HCEC 1CT (cell line): ENCODE measurements at places on chromosomes 7 and 10.

GRCh38 chr10:44961230-44961571 lies 1.6 kb downstream of the RASSF4 start:
- DNase-seq, result no peak

DNA sequence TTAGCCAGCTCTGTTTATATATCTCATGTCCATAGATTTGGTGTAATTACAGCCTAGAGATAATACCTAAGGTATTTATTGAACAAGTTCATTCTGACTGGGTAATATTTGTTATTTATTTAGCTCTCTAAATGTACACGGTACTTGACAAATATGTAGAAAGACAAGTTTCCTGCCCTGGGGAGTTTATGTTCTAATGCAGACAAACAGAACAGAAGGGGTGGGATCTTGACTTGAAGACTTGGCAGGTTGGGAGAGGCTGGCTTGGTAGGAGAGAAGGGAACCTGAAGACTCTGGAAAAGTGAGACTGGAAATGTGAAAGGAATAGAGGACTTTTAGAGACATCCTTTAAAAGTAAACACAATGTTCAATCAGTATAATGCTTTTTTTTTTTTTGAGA lies 97.7 kb upstream of the CDK6 start:
- no peak for DNase-seq

DNA sequence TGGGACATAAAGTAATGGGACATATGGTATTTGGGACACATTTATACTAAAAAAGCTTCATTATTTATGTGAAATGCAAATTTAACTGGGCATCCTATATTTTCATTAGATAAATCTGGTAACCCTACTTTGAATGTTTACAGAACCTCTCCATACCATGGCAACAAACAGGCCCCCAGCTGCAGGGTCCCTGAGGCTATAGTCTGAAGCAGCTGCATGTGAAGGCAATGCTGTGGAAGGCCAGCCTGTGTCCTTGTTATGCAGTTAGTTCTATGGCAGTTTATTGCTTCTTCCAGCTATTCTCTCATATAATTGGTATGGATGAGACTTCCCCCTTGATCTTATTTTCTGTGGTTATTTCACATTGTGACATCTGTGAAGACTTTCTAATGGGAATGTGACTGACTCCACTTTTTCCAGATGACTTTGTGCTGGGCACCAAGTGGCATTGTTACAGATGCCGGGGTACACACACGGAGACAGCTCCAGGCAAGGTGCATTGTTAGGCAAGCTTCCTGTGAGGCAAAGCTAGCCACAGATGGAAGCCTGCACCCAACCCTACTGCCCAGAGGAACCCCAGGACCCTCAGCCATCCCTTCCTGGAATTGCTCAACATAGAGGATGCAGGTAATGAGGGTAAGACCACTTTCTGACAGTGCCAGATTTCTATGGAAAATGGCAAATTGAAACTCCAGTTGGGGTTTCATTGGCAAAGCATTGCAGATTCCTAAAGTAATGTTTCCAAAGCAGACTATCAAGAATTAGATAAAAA lies 49.5 kb upstream of the ADAM12 start:
- DNase-seq, result no peak

DNA sequence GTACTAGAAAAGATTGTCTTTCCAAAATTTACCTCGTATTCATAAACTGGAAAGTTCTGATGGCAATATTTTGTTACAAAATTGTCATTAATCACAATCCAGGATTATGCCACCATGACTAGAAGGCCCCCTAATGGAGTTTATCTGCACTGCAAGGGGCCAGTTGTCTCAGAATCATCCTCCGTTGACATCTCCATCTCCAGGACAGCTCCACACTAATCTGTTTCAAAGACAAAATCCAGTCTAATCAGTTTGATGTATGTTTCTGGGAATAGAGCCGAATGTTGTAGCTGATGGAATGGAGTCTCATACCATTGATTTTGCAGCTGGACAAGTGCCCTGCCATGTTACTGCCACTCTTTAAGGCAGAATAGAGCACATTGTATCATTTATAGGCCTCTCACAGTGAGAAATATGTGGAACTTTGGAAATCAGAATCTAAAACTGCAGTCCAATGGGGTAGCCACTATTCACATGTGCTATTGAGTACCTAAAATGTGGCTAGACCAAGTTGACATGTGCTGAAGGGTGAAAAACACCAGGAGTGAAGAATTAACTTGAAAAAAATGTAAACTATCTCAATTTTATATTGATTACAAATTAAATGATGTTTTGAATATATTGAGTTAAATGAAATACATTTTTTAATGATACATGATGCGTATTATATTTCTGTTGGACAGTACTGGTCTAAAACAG lies 38.3 kb upstream of the TOMM7 start:
- DNase-seq, result no peak

GRCh38 chr10:101935431-101935830 lies 91.8 kb upstream of the KCNIP2 start:
- no peak for DNase-seq

DNA sequence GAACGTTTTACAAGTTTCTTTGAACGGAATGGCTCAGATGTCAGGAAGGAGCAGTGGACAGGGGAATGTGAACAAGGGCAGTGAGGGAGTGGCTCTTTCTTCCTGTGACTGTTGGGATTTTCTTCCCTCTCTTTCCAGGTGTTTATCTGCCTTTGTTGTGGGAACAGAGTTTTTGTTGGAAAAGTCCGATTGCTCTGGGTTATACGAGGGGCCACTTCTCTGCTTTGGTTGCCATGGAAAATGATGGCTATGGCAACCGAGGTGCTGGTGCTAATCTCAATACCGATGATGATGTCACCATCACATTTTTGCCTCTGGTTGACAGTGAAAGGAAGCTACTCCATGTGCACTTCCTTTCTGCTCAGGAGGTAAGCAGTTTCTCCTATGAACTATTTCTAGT lies 41.4 kb downstream of the ZRANB1 start:
- no peak for DNase-seq

- DNase-seq, result no peak
Observed at GRCh38 chr10:46048152-46048551, 2.1 kb upstream of the MSMB start.

DNA sequence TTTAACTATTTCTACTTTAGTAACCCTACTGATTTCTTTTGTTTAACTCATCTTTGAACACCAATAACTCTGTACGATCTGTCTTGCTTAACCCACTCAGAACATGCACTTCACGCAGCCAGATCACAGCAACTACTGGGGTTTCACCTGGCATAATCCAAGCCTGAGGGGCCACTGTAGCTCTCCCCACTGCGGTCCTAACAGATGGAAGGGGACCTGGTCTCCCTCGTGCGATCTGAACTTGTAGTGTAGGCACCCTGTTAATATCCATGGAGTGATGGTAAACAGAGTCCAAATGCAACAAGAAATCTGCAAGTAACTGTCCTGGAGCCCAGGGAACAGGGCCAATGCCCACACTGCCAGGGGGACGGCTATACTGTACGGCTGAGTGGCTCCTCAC lies 45.5 kb downstream of the INSIG1 start:
- DNase-seq, result no peak

DNA sequence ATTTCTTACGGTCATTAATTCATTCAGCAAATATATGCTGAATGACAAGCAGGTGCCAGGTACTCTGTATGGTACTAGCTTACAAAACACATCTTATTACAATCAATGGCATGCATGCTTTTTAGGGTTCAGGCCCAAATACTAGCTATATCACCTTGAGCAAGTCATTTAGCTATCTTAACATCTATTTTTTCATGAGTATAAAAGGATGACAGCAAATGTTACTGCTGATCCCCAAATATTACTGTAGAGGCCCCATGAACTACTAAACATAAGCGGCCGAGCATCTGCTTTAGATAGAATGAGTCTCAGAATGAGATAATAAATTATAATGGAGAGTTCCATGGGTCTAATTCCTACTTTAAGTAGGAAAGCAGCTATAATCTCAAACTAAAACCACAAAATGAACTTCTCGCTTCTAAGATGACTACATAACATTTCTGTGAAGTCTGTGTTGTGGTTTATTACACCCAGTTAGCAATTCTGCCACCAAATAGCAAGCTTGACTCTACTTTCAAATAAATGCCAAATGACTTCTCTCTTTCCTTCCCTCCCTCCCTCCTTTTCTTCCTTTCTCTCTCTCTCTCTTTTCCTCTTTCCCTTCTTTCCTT lies 113.7 kb upstream of the LRRN3 start:
- no peak for DNase-seq

- no peak for DNase-seq
Observed at GRCh38 chr10:78296785-78297184, 263.1 kb downstream of the RPS24 start.
